ENCODE measurements at places on chromosomes 7 and 10. TPM values are rescaled to one million over a fixed set of nuclear protein-coding genes. Genes with fewer than 3 reads are reported as not detected.

OGDHL gene
- total RNA-seq: 15.5 TPM

CFAP70 gene
- 0.17 TPM for total RNA-seq

GPR26 gene
- total RNA-seq: 0.07 TPM

FBH1 gene
- 90.8 TPM for total RNA-seq

FGFBP3 gene
- total RNA-seq: 73.9 TPM

DNA sequence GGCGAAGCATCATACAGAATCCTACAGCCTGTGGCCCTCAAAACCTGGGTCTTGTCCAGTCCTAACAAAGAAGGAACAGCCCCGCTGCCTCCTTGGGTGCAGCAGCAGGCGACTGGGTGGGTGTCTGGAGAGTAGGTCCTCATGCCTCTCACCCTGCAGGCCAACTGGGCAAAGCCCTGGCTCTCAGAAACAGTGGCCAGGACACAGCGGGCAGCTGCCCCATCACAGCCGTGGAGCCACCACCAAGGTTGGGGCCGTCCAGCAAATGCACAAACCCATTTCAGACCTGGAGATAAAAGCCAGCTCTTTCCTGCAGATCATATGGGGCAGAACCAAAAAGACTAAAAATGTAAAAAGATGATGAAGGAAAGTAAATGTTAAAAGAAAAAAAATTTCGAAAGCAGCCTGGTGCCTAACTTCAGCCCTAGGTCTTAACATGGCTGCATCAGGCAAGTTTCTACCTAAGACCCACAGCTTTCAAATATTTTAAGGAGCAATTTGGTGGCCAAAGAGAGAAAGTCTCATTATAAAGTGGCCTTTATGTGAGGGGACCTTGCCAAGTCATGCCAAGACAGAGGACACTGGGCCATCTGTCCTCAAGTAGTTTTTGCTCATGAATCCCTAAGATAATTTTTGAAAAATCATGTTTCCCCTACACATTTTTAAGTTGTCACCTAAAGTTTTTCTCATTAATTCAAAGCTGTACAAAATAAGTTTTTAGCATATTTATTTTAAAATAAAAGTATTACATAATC is 142.1 kb downstream of the PAXIP1 start:
- H3K36me3 ChIP-seq: no peaks in the 10 kb centered on the region
- no peaks in the 10 kb centered on the region for H3K4me1 ChIP-seq
- no peak overlapping the region for H3K27ac ChIP-seq
- H3K4me3 ChIP-seq: no peak overlapping the region

DNA sequence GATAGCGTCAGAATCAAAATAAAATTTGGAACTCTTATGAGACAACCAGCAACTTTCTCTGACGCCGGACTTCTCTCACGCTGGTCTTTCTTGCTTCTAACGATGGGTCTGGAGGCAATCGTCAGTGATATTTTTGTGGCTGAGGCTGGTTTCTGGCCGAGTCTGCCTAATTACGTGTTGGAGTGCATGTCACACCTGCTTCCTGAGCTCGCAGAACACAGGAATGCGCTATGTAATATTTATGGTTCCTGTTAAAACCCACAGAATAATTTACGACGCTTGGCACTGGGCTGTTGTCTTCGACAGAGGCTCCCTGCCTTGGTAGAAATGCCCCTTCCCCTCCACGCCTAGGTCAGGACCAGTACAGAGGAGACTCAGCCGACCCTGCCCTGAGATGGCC is 64.9 kb downstream of the NPTX2 start:
- no peaks in the 10 kb centered on the region for H3K4me1 ChIP-seq
- no peak overlapping the region for H3K27ac ChIP-seq
- H3K4me3 ChIP-seq: no peak overlapping the region
- H3K36me3 ChIP-seq: no peaks in the 10 kb centered on the region
- no peak for DNase-seq
- no peaks in the 10 kb centered on the region for H3K27me3 ChIP-seq

GRCh38 chr7:87604264-87604663 is 3.6 kb upstream of the ABCB1 start:
- H3K4me1 ChIP-seq: no peaks in the 10 kb centered on the region
- H3K27me3 ChIP-seq: peaks cover 27% of the 10 kb centered on the region
- H3K4me3 ChIP-seq: no peak overlapping the region
- H3K27ac ChIP-seq: no peak overlapping the region
- DNase-seq: no peak
- H3K36me3 ChIP-seq: no peaks in the 10 kb centered on the region

- H3K4me3 ChIP-seq: no peak overlapping the region
- no peaks in the 10 kb centered on the region for H3K36me3 ChIP-seq
- H3K4me1 ChIP-seq: peaks cover 22% of the 10 kb centered on the region
- no peak for DNase-seq
- H3K27ac ChIP-seq: no peak overlapping the region
- no peaks in the 10 kb centered on the region for H3K27me3 ChIP-seq
Measured at GRCh38 chr7:122413339-122413738, 108.8 kb upstream of the FEZF1 start.

GRCh38 chr7:91778416-91778815 is 102.1 kb downstream of the MTERF1 start:
- no peaks in the 10 kb centered on the region for H3K36me3 ChIP-seq
- no peak for DNase-seq

- H3K27me3 ChIP-seq: no peaks in the 10 kb centered on the region
- DNase-seq: no peak
- peaks cover 24% of the 10 kb centered on the region for H3K4me1 ChIP-seq
- no peak overlapping the region for H3K4me3 ChIP-seq
Measured at GRCh38 chr10:63921908-63922467, 400.8 kb downstream of the REEP3 start.

- no peaks in the 10 kb centered on the region for H3K4me1 ChIP-seq
- no peaks in the 10 kb centered on the region for H3K36me3 ChIP-seq
- no peak for DNase-seq
- no peaks in the 10 kb centered on the region for H3K27me3 ChIP-seq
- no peak overlapping the region for H3K27ac ChIP-seq
Measured at GRCh38 chr7:70000737-70001348, 402.6 kb downstream of the AUTS2 start.

DNA sequence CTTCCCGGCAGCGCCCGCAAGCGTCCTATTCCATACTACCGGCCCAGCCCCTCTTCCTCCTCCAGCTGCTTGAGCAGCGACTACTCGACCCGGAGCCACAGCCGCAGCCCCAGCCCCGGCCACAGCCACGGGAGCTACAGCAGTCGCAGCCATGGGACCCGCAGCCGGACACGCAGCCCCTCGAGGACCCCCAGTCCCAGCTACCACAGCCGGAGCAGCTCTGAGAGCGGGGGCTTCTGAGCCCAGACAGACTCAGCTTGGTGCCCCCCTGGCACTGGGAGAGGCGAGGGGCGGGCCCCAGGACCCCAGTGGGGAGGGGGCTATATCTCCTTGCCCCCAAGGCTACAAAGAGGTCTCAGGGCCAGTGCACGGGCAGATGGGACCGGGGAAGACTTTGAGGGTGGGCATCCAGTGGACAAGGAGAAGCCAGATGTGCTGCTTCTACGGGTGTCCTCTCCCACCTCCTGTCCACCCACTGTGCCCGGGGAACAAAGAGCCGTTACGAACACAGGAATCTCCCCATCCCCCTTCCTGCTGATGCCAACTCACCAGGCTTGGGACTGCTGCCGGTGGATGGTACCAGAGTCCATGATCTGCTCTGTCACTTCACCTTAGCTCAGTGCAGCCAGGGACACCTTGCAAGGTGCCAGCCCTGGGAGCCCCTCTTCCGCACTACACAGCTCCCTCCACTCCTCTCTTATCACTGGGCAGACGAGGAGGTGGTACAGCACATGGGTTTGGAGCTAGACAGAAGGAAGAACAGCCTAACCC is 16.7 kb upstream of the HSPB1 start:
- no peak overlapping the region for H3K27ac ChIP-seq
- DNase-seq: no peak
- H3K36me3 ChIP-seq: no peaks in the 10 kb centered on the region
- H3K27me3 ChIP-seq: peaks cover 33% of the 10 kb centered on the region

GRCh38 chr10:131978366-131978765 is 3.4 kb downstream of the BNIP3 start:
- no peak overlapping the region for H3K4me3 ChIP-seq
- DNase-seq: no peak
- H3K36me3 ChIP-seq: no peaks in the 10 kb centered on the region
- H3K27me3 ChIP-seq: peaks cover 38% of the 10 kb centered on the region

GRCh38 chr7:147483634-147484292 is 1106.8 kb upstream of the C7orf33 start:
- H3K4me3 ChIP-seq: no peak overlapping the region
- DNase-seq: no peak
- H3K36me3 ChIP-seq: no peaks in the 10 kb centered on the region
- H3K27ac ChIP-seq: no peak overlapping the region

- no peaks in the 10 kb centered on the region for H3K36me3 ChIP-seq
- peak overlapping the region; percentile 51 for H3K4me3 ChIP-seq
- DNase-seq: no peak
- H3K4me1 ChIP-seq: no peaks in the 10 kb centered on the region
- H3K27ac ChIP-seq: no peak overlapping the region
Measured at GRCh38 chr7:95323410-95324129, 762 bp downstream of the PON1 start.

DNA sequence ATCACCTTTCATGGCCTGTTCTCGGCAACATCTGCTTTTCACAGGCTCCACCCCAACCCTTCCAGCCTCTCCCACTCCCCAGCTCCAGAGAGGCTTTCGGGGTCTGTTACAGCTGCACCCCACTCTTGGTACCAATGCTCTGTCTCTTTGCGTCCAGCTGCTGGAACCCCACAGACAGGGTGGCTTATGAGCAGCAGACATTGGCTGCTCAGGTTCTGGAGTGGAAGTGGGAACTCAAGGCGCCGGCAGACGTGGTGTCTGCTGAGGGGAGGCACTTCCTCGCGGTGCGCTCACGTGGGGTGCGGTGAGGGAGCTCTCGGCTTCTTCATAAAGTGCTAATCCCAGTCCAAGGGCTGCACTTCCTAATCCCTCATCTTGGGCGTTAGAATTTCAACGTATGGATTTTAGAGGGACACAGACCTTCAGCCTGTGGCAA is 185.7 kb downstream of the ELFN1 start:
- 0 out of 2 replicates have a peak overlapping the region, but pooled peaks have one; percentile 39 for H3K27ac ChIP-seq
- no peak overlapping the region for H3K4me3 ChIP-seq
- no peaks in the 10 kb centered on the region for H3K4me1 ChIP-seq
- no peaks in the 10 kb centered on the region for H3K36me3 ChIP-seq

DNA sequence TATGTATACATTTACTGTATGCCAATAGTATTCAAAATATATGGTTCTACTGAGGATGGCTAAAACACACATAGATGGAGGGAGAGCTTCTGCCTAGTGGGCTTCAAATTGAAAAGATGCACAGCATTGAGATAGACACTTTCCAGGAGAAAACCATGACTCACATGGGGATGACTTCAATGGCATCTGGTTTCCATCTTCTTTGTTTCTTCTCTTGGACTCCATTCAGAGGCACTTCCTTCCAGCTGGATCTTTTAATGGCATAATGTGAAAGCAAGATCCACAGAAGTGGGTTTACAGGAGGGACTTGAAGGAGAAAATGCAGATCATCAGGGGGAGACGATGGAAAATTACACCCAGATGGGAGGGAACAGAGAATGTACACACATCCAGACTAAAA is 84.9 kb downstream of the ZNF365 start:
- H3K27me3 ChIP-seq: no peaks in the 10 kb centered on the region
- no peak overlapping the region for H3K4me3 ChIP-seq
- no peak for DNase-seq
- no peak overlapping the region for H3K27ac ChIP-seq
- H3K4me1 ChIP-seq: no peaks in the 10 kb centered on the region
- H3K36me3 ChIP-seq: no peaks in the 10 kb centered on the region

GRCh38 chr7:87119581-87119980 is 32.7 kb upstream of the DMTF1 start:
- no peak overlapping the region for H3K27ac ChIP-seq
- no peak for DNase-seq
- H3K4me3 ChIP-seq: no peak overlapping the region
- no peaks in the 10 kb centered on the region for H3K4me1 ChIP-seq

GRCh38 chr10:49001402-49001801 is 61.8 kb upstream of the LRRC18 start:
- peak; percentile 76 for DNase-seq
- no peaks in the 10 kb centered on the region for H3K27me3 ChIP-seq
- H3K36me3 ChIP-seq: no peaks in the 10 kb centered on the region
- H3K4me1 ChIP-seq: no peaks in the 10 kb centered on the region
- H3K4me3 ChIP-seq: no peak overlapping the region
- no peak overlapping the region for H3K27ac ChIP-seq

DNA sequence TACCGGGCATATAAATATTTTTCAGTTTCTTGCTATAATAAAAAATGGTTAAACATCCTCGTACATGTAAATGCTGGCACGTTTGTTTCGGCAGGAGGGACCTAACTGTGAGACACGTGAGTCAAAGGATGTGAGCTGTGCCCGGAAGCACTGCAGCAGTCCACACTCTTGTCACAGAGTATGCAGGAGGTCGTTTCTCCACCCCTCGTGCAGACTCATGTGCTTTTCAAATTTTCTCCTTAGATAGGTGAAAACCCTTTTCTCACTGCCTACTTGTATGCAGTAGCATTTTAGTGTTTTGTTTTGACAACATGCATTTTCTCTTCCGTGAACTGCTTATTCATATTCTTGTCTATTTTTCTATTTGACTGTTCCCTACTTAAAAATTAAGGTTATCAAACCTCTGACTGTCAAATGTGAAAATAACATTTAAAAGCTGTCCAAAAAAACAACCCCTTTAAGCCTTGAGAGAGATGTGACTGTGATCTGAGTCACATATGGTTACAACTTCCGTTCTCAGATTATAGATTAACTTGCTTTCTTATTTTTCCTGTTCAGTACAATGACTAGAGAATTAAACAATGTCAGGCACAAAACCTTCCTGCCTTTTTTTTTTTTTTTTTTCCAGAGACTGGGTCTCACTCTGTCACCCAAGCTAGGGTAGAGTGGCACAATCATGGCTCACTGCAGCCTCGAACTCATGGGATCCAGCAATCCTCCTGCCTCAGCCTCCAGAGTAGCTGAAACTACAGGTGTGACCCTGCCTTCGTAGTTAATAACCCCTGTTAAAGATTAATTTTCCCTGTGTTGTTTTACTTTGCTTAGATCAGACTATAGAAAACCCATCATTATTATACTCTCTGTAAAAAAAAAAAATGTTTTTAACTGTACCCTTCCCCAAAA is 45.1 kb downstream of the DPY19L1 start:
- DNase-seq: no peak
- no peak overlapping the region for H3K27ac ChIP-seq
- no peaks in the 10 kb centered on the region for H3K36me3 ChIP-seq
- no peak overlapping the region for H3K4me3 ChIP-seq

DNA sequence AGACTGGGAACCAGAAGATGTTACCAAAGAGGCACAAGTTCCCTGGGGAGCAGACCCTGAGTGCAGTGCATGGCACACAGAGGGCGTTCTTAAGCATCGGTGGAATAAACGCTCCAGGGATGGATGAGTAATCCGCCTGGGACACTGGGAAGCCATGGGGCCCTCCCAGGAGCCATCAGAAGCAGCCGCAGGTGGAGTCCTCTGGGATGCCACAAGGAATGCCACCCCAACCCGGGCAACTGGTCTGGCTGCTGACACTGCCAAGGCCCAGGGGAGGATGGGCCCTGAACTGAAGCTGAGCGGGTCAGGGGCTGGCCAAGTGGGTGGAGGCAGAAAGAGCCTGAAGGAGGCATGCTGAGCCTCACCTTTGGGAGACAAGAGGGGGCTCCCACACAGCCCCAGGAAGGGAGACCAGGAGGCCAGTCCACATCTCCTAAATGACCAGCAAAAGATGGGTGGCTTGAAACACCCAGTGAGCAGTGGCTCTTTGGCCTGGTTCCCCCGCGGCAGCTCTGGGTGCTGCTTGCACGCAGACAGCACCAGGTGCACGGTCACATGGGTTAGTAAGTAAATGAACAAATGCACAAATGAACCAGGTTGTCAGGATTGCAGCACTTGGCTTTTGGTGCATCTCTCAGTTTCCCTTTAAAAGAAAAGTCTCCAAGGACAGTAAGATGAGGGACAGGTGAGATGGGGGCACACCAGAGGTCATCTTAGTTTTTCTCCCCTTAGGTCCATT is 141.3 kb upstream of the ZMIZ1 start:
- H3K4me1 ChIP-seq: no peaks in the 10 kb centered on the region
- no peaks in the 10 kb centered on the region for H3K36me3 ChIP-seq
- no peak overlapping the region for H3K27ac ChIP-seq
- H3K4me3 ChIP-seq: no peak overlapping the region
- DNase-seq: no peak
